Right kidney (tissue), 9 donors: ENCODE measurements at places on chromosomes 16 and 17.

DNA sequence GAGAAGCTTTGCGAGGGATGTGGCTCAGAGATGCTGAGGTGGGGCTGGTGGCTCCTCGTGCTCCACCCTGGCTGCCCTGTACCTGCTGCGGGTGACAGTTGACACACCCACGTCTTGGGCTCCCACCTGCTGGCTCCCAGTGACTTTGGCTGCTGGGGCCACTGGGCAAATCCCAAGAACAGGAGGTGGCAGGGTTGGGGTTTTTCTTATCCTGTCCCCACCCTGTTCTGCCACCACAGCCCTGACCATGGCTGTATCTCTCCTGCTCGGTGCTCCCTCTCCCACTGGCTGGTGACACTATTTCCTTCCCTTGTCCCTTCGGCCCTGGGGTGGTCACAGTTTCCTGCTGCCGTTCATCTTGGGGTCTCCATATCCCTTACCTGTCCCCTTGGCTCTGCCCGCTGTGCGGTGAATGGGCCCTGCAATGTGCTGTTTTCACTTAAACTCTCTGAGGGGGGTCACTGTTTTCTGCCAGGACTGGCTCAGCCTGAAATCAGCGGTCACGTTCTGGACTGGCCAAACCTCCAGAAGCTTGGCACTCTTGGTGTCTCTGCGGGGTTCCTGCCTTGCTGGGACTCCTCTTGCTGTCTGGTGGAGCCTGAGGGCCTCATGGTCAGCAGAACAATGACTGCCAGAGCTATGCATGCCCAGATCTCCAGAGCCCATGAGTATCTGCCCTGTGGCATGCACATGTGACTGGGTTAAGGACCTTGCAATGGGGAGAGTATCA is 144.2 kb downstream of the IRF8 start:
- DNase-seq: no peak

- DNase-seq: no peak
Observed at GRCh38 chr17:54972406-54973138, 4.0 kb downstream of the STXBP4 start.

GRCh38 chr16:75529056-75529905 is 6.6 kb downstream of the CHST5 start:
- no peak for DNase-seq

- peak; percentile 18 for DNase-seq
Observed at GRCh38 chr17:39090908-39091665, 60.4 kb downstream of the PLXDC1 start.

GRCh38 chr16:69179328-69180010 is 7.5 kb upstream of the SNTB2 start:
- DNase-seq: peak; percentile 36

GRCh38 chr16:75868636-75869632 is 142.6 kb upstream of the CPHXL start:
- DNase-seq: no peak

DNA sequence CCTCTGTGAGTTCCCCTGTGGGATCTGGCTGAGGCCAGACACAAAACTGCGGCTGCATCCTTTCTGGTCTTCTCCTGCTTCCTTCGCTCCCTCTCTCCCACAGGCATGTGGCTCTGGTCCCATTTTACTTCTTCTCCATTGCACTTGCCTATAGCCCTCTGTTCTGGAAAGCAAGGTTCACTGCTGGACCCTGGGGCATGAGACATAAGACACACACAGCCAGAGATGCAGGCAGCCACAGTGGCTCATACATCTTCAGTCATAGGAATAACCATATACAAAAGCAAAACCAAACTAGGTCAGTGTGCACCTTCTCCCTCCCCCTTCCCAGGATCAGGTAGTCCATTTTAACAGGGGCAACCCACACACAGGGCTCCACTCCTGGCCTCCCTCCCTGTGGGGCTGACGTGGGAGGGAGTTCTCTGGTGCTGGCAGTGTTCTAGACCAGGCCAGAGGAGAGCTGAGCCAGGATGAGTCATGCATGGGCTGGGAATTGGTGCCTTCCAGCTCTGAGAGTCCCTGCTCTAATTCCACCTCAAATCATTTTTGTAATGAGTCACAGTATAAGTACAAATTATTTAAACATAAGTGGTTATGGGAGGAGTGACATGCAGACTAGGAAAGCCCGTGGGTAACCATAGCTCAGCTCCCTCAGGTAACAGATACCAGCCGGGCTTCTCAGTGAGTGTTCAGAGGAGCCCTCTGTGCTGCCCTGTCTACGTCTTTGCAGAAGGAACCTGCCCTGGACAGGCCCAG is 58.0 kb downstream of the ASIC2 start:
- no peak for DNase-seq

- no peak for DNase-seq
Observed at GRCh38 chr17:17568772-17569195, 22.7 kb downstream of the PEMT start.

GRCh38 chr17:47239967-47240651 is 13.5 kb upstream of the ITGB3 start:
- no peak for DNase-seq

DNA sequence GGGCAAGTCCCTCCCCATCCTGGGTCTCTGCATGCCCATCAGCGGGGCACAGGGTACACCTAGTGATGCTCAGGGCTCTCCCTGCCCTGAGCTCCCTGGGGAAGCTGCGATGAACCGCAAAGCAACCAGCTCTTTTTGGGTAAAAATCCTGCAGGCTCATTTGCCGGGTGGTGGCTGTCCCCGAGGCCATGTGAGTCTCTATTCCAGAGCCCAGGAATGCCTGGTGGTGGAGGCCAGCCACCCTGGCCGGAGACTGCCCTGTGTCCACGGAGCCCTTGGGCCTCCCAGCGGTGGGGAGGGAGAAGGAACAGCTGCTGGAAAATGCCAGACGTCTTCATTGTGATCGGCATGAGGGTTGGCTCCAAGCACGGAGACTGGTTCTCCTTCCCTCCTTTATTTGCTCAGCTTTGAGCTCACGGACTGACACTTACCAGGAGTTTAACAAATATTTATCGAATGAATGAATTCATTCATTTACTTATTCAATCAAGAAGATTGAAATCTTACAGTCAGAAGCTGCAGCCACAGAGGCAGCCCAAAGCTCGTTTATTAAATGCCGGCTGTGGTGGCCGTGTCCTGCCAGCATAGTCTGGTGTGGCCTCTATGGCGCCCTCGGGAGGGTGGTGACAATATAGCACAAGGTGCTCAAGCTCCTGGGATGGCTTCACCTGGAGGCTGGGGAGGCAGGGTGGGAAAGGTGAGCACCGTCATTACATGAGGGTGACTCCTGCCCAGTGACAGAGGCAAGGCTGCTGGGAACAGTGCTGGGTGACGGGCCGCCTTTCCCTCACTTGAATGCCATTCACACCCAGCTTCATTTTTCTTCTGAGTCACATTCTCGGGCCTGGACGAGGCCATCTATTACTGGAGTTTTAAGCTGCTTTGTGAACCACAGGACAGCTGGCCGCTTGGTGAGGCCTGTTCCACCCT is 31.1 kb upstream of the JPH3 start:
- no peak for DNase-seq

DNA sequence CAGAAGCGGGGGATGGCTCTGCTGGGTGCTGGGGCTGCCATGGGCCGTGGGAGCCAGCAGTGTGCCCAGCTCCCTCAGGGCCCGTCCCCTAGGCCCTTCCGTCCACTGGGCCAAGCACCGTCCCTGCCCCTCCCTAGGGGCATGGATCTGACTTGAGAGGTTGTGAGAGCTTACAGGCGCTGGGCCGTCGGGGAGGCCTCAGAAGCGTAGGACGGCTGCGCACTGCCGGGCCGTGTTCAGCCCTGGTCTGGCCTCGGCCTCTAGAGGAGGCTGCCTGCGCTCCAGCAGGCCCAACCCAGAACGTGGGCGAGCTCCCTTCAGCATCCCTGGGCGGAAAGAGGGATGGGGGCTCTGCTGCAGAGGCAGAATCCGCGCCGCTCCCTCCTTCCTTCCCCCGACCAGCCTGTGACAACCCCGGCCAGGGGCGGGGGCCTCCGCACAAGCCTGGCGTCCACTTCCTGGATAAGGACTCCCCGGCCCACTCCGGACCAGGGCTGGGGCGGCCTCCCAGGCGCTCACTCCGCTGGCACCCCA is 685 bp upstream of the MPG start:
- no peak for DNase-seq

DNA sequence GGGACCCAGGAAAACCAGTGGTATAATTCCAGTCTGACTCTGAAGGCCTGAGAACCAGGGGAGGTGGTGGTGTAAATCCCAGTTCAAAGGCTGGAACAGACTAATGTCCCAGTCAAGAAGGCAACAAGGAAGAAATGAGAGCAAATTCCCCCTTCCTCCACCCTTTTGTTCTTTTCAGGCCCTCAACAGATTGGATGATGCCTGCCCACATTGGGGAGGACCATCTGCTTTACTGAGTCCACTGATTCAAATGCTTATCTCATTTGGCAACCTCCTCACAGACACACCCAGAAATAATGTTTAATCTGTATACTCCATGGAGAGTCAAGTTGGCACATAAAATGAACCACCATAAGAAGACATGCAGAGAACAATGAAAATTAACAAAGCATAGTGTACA is 61.9 kb upstream of the CRYM start:
- DNase-seq: no peak

DNA sequence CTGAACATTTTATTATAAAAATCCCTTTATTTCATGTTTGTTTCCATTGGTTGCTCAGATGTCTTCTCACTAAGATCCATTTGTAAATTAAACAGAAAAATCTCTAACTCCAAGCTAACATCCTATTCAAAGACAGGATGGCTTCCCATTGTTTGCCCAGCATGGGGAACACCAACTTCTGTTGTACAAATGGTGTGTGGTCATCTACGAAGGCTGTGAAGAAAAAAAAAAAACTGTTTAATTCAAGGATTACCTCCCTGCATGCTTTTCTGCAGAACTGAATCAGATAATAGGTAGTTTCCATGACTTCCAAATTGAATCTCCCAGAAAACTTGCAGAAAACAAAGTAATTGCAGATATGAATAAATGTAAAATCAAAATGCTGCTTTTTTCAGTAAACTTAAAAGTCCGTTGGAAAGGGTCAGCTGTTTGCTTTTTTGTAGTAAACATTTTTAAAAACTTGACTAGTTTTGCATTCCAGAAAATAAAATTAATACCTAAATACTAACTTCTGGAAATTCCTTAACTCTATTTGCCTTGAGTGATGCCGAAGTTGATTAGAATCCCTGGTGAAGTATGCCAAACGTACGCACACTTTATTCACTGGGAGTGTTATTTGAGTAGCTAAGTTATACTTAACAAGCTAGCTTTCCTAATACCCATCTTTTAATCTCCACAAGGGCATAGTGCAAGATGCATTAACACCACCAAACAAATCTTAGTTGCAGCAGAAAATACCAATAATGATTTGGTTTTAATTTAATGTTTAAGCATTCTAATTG is 7.7 kb downstream of the SALL1 start:
- DNase-seq: no peak

GRCh38 chr17:82013341-82013740 is 9.3 kb downstream of the CENPX start:
- DNase-seq: no peak

DNA sequence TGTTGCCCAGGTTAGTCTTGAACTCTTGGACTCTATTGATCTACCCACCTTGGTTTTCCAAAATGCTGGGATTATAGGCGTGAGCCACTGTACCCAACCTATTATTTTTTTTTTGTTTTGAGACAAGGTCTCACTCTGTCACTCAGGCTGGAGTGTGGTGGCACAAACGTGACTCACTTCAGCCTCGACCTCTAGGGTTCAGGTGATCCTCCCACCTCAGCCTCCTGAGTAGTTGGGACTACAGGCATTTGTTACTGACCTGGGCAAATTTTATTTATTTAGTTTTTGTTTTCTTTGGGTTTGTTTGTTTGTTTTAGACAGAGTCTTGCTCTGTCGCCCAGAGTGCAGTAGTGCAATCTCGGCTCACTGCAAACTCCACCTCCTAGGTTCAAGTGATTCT is 4.0 kb downstream of the SAT2 start:
- DNase-seq: no peak

- DNase-seq: no peak
Observed at GRCh38 chr16:81707411-81708265, 71.5 kb upstream of the PLCG2 start.

DNA sequence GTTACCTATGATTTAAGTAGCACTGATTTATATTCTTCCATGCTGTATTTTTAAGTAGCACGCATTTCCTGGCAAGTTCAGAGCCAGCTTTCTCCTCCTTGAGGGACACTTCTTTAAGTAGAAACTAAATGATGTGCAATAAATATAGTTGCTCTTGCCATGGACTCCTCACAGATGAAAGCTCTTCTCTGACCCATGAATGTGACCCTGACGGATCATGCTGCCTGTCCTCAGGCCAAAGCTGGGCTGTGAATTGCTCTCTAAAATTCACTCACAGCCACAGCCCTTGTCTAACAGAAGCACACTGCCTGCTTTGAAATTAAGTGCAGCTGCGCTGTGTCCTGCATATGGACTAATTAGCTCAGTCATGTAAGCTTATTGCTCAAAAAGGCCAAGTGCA is 438.8 kb downstream of the PMP22 start:
- DNase-seq: no peak
